ENCODE measurements at places on chromosomes 13 and 19.

GRCh38 chr13:66021846-66022245, 1208.3 kb downstream of the PCDH9 start:
- DNase-seq: no peak

- no peak for DNase-seq
Observed at GRCh38 chr19:53541971-53542370, 4.0 kb downstream of the ZNF331 start.

DNA sequence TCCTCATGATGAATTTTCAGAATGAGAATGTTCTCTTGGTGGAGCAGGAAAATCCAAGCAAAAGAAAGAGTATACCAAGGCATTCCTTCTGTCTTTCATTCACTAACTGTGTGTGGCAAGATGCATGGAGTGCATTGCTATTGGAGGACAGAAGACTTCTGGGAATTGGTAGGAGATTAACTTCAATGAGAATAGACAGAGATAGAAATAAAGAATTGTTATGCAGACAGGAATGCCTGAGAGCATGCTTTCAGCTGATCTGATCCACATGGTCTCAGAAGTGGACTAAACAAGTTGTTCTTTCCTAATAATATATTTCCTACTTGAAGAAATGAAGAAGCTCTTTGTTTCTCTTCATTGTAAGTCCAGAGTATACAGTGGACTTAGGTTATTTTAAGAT, 303.6 kb downstream of the MYO16 start:
- no peak for DNase-seq

GRCh38 chr13:38582133-38582532, 104.7 kb upstream of the FREM2 start:
- DNase-seq: peak; percentile 45

- DNase-seq: no peak
Observed at GRCh38 chr13:108044954-108045353, 170.4 kb downstream of the LIG4 start.

DNA sequence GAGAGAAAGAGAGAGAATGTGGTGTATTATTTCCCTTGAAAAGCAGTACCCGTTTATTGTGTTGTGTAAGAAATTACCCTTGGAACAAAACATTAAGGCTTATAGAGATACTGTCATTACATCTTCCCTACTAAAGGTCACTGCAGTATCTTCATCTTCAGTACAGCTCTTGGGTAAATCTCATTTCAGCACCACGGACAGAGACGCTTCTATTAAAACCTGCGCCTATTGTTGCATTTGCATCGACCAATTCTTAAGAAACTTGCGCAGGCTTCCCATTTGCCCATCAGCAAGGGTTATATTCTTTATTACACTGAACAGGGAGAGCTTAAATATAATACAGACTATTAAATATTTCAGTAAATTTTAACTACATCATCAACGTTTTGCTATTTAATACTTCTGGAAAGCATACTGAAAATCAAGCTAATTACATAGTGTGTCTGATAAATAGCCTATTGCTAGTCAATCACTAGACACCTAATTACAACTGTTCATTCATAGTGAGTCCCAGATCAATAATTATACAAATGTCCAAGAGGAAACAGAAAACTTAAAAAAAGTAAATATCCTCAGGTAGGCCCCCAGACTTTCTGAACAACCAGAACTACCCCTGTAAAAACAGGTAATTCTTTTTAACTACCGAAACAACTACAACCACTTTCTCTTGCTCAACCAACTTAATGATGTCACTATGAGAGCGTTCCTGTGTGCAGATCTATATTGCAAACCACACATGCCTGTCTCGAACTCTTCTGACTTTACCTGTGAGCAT, 350.6 kb downstream of the LIG4 start:
- peak; percentile 66 for DNase-seq

- DNase-seq: peak; percentile 60
Observed at GRCh38 chr19:3618144-3618810, 8.3 kb downstream of the CACTIN start.

DNA sequence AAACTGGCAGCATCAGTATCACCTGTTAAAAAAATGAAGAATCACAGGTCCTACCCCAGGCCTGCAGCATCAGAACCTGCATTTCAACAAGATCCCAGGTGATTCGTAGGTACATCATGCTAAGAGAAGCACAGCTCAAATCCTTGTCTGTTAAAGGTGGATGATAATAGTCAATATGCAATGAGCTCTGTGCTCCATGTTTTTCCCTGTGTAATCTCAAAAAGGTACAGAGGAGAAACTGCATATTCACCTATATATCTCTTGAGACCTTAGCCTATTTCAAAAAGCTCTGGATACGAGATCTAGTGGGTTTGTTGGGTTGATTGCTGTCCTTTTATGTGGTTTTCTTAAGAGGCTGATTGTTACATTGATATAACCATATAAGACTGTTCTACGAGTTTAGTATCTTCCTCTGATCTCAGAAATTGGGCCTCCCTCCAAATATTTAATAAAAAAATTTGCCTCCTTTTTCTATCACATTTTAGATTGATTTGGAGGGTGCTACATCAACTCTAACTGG, 148.9 kb downstream of the DCT start:
- no peak for DNase-seq

- DNase-seq: no peak
Observed at GRCh38 chr19:2811221-2811722, 8.4 kb upstream of the ZNF554 start.

- no peak for DNase-seq
Observed at GRCh38 chr19:19687090-19687489, 18.5 kb downstream of the ZNF101 start.

- no peak for DNase-seq
Observed at GRCh38 chr19:38063928-38064327, 156.9 kb downstream of the SIPA1L3 start.

DNA sequence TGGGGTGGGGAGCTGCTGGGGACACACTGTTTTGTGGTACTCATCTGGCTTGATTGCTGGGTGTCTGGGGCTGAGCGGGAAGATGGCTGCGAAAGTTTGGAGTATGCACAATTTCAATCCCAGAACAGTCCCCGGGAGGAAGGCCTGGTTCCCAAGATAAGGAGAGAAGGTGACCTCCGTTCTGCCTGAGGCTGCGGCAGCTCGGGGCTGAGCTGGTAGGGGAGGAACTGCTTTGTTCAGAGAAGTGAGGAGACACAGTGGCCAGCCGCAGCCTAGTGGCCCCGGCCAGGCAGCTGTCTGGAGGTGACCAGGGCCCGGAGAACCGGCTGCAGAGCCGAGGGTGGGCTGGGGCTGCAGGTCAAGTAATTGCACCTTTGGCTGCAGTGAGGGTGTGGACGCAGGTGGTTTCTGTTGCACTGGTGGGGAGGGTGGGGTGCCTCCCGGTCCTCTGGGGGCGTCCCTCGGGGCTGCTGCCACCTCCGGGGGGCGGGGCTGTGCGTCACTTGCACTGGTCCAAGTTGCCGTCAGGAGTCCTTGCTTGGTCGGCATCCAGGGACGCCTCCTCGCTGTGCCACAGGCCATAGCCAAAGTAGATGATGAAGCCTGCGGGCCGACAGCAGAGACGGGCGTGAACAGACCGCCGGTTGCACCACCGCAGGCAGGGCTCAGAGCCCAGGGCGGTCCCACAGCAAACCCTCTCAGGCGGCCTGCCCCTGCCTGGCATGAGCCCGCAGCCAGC, 81.3 kb downstream of the SLC7A1 start:
- no peak for DNase-seq

DNA sequence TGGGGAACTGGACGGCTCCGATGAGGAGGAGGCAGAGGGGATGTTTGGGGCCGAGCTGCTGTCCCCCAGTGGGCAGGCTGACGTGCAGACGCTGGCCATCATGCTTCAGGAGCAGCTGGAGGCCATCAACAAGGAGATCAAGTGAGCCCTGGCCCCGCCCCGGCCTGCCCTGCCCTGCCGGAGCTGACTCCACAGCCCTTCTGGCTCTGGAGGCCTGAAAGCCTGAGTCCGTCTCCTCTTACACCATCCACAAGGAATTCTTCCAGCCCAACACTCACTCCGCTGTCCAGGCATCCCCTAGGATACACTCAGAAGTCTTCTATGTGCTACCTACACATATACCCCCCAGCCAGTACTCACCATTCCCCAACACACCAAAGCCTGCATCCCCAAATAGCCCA, 17.4 kb downstream of the PPFIA3 start:
- peak; percentile 69 for DNase-seq

DNA sequence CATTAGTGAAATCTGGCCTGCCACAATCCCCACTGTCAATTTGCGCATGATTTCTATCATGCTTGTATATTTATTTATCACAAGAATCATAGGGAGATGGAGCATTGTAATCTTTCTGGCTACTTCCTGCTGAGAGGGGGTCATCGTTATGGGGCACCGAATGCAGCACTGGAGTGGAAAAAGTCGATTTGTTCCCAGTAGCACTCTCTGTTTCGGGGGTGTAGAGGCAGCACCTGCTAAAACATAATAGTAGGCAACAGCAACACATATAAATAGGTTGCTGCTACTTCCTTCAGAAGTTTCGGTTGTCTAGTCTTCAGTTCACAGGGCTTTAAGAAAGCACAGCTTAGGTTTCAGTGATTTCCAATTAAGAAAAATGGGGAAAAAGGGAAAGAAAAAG, 23.4 kb upstream of the CEACAM21 start:
- no peak for DNase-seq

- no peak for DNase-seq
Observed at GRCh38 chr19:45112111-45112827, 19.3 kb downstream of the PPP1R37 start.

DNA sequence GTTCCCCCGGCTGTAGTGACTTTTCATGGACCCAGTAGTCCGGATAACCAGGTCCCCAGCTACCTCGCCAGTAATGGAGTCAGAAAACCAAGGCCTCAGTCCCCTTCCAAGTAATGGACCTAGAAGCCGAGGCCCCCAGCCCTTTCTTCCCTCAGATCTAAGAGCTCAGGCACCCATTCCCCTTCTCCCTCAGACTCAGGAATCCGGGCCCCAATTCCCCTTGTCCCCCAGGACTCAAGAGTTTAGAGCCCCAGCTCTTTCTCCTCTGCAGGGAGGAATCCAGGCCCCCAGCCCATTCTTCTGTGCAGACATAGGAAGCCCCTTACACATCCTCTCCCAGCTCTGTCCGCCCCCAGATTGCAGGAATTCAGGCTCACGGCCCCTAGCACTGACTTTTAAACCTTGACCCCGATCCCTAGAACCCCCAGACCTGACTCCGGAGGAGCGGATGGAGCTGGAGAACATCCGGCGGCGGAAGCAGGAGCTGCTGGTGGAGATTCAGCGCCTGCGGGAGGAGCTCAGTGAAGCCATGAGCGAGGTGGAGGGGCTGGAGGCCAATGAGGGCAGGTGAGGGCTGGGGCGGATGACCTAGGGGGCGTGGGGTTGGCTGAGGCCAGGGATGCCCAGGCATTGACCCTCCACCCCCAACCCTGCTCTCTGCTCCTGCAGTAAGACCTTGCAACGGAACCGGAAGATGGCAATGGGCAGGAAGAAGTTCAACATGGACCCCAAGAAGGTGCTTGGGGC, 938 bp downstream of the CYTH2 start:
- DNase-seq: no peak

DNA sequence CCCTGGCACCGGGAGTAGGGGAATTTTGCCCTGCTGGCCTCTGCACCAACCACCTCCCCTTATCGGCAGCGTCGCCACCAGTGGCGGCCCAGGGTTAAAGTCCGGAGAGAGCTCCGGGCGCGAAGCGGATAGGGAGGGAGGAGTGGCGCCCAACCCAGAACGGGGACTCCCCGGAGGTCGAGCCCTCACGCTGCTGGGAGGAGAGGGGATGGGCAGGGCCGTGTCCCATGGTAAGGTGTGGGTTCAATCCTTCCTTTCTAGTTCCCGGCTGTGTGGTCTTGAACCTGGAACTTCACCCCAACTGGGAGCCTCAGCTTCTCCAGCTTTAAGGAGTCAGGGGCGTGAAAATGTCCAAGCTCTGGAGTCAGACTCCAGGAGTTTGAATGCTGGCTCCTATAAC, 23.3 kb upstream of the BCL3 start:
- no peak for DNase-seq

GRCh38 chr19:49058562-49058961, 1.0 kb upstream of the CGB7 start:
- DNase-seq: peak; percentile 24

GRCh38 chr19:10871711-10872545, 575 bp downstream of the CARM1 start:
- DNase-seq: peak; percentile 20

- no peak for DNase-seq
Observed at GRCh38 chr13:62626771-62627170, 1211.1 kb upstream of the PCDH20 start.

DNA sequence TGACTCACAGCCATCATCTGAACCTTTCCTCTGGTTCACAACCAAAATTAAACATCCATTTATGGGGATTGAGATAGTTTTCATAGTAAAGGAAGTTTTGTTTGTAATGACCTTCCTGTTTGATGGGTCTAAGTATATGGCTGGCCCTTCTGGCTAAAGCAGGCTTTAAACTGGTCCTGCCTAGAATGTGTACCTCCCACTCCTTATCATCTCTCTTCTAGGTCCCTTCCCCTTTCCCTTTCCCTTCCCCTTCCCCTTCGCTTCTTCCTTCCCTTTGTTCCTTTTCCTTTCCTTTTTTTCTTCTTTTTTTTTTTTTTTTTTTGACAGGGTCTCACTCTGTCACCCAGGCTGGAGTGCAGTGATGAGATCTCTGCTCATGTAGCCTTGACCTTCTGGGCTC, 35.6 kb downstream of the BBC3 start:
- no peak for DNase-seq

DNA sequence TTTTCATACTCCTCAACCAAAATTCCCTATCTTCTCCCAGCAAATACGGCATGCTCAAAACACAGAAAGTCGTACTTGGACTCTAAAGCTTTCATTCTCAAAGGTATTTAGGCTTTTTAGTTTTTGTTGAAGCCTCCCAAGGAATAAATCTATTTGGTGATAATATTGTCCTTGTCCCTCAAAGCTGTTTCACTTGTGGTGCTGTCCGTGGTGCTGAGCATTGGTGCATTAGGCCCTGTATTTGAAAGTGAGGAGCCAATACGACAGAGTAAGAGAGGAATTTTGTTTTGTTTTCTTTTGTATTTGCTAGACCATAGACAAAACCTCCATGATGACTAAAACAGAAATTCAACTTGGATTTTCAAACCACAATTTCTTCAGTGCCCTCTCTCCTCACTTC, 3.2 kb upstream of the LGALS13 start:
- peak; percentile 17 for DNase-seq

GRCh38 chr13:79631051-79631659, 150.2 kb downstream of the NDFIP2 start:
- DNase-seq: peak; percentile 93

- DNase-seq: no peak
Observed at GRCh38 chr13:94263038-94263437, 216.4 kb downstream of the DCT start.

- no peak for DNase-seq
Observed at GRCh38 chr19:35292421-35293362, 731 bp downstream of the MAG start.

Data from cardiac fibroblast (primary cell).